ENCODE measurements at places on chromosomes 2 and 18. TPM values are rescaled to one million over a fixed set of nuclear protein-coding genes. Genes with fewer than 3 reads are reported as not detected.

Gene VAPA
- 189 TPM for total RNA-seq

Gene TEKT4
- not detected for total RNA-seq

Gene RAB6C
- not detected for total RNA-seq

Gene FER1L5
- not detected for total RNA-seq

Gene NT5DC4
- not detected for total RNA-seq

Gene CAPG
- 87.9 TPM for total RNA-seq

Data from A549 treated with DMSO at 1 μM for 4 hours (cell line).